ENCODE measurements at places on chromosomes 4 and X.

- no peaks in the 10 kb centered on the region for H3K4me1 ChIP-seq
- no peak overlapping the region for H3K27ac ChIP-seq
These were observed 259.6 kb upstream of the GNPDA2 start for GRCh38 chr4:44985938-44986337.

DNA sequence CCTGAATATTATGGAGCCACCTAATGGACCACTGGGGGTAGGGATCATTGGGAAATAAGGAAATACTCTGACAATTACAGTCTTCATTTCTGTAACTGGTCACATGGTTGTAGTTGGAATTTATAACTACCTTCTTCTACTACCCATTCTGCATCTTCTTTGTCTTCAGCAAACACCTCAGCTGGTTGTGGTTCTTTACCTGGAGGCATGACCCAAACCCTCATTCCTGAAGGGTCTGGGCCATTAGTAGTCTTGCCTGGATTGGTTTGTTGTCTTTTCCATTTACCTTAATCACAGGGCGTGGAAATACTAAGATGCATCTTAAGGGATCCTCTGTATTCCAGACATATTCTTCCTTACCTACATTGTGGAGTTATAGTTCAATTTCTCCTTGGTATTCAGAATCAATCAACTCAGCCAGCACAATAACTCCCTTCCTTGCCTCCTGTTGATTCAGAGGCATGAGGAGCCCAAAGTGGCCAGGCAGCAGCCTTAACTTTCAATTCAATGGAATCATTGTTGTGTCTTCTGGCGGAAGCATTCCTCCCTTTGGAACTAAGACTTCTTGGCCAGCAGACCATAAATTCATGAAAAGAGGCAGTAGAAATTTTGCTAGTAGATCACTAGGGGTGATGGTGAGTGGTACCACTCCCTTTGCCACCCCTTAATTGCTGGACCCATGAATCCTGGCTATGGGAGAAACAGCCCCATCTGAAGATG lies 75.7 kb upstream of the RAP2C start:
- no peak for DNase-seq
- H3K27me3 ChIP-seq = no peaks in the 10 kb centered on the region
- H3K27ac ChIP-seq = no peak overlapping the region
- H3K36me3 ChIP-seq = peaks cover 12% of the 10 kb centered on the region
- no peaks in the 10 kb centered on the region for H3K4me1 ChIP-seq
- no peak overlapping the region for H3K4me3 ChIP-seq

DNA sequence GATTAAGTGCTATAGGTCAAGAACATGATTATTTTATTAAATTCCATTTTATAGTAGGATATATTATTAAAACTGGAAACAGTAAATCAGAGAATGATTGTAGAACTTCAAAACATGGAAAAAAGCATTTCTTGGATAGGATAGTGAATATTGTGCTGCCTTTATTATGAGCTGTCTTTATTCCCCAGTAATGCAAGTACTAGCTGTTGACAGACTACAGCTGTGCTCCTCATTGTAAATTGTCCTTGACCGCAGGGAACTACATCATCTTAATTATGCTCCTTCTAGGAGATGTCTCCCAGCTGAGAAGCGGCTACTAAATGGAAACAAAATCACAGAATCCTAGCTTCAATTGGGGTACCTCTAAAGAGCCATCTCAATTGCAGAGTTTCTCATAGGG lies 1457.2 kb upstream of the PCDH7 start:
- DNase-seq = no peak
- no peak overlapping the region for H3K27ac ChIP-seq
- H3K36me3 ChIP-seq = no peaks in the 10 kb centered on the region
- H3K4me3 ChIP-seq = no peak overlapping the region

GRCh38 chr4:185782523-185782922 lies 29.5 kb downstream of the SORBS2 start:
- H3K27me3 ChIP-seq = no peaks in the 10 kb centered on the region
- H3K36me3 ChIP-seq = no peaks in the 10 kb centered on the region
- DNase-seq = no peak
- H3K27ac ChIP-seq = no peak overlapping the region

Data from mesothelial cell of epicardium (in vitro differentiated cells).